ENCODE measurements at places on chromosomes 12 and 14.

DNA sequence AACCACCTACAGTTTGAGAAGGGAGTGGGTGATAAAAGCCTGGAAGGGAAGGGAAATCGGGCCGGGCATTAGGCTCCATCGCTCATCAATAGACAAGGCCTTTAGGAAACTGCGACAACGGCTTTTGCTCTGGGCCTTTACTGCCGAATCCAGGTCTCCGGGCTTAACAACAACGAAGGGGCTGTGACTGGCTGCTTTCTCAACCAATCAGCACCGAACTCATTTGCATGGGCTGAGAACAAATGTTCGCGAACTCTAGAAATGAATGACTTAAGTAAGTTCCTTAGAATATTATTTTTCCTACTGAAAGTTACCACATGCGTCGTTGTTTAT is 261 bp upstream of the RNU7-1 start:
- DNase-seq, result peak; percentile 92

- no peak for DNase-seq
Observed at GRCh38 chr12:108668542-108668941, 34.8 kb upstream of the SELPLG start.

- DNase-seq, result no peak
Observed at GRCh38 chr12:118025168-118025567, 8.7 kb downstream of the RFC5 start.

GRCh38 chr14:50766338-50766886 is 64.5 kb downstream of the NIN start:
- DNase-seq, result no peak

DNA sequence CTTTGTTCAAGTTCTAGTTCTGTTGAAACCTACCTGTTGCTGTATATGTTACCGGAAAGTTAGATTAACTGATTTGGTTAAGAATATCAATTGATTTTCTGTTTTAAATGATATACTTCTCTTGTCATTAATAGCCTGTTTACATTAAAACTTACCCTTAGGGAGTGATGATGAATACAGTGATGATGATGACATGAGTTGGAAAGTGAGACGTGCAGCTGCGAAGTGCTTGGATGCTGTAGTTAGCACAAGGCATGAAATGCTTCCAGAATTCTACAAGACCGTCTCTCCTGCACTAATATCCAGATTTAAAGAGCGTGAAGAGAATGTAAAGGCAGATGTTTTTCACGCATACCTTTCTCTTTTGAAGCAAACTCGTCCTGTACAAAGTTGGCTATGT is 33.0 kb downstream of the CAND1 start:
- DNase-seq, result no peak

Measured in GM19239 (cell line).